NCI-H146 (cell line): ENCODE measurements at places on chromosomes 5 and 9.

DNA sequence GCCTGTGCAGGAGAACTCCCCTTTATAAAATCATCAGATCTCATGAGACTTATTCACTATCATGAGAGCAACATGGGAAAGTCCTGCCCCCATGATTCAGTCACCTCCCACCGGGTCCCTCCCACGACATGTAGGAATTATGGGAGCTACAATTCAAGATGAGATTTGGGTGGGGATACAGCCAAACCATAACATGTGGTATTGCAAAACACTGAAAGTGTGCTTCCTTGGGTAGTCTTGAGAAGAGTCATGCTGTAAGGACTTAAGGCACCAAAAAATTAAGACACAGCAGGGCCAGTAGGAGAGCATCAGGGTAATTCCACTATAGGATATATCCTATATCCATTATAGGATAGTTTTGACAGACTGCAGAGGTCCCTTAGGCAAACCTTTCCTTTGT lies 29.4 kb upstream of the GDNF start:
- no peak for DNase-seq

- no peak for DNase-seq
Observed at GRCh38 chr9:72839085-72839484, 113.8 kb downstream of the ALDH1A1 start.

GRCh38 chr5:83741571-83741970 lies 20.9 kb upstream of the HAPLN1 start:
- DNase-seq = no peak

- DNase-seq = no peak
Observed at GRCh38 chr9:135018306-135018915, 69.1 kb upstream of the OLFM1 start.

DNA sequence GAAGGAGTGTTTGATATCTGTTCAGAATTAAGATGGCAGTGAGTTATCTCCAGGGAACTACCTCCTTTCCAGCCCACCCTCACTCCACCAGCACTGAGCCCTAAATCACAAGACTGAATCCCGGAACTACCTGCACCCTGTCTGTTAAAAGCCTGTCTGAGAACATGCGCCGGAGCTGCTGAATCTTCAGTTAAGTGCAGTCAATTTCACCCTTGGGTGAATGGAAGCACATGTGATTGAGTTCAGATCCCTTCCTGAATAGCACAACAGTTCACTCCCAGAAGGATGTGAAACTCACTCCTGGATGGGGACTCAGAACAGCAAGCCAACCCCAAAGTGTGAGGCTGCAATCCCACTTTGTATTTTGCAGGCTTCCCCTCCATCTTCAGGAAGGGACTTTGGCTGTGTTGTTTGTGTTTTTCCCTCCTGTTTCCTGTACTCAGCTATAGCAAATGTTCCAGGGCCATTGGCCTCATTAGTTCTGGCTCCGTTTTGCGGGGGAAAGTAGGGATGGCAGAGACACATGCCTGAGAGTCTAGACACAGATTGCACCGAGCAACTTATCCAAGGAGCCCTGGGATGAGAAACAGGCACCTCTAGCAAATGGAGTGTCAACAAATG lies 43.4 kb downstream of the DPYSL3 start:
- DNase-seq = no peak

GRCh38 chr9:91486699-91487497 lies 63.3 kb upstream of the NFIL3 start:
- no peak for DNase-seq

DNA sequence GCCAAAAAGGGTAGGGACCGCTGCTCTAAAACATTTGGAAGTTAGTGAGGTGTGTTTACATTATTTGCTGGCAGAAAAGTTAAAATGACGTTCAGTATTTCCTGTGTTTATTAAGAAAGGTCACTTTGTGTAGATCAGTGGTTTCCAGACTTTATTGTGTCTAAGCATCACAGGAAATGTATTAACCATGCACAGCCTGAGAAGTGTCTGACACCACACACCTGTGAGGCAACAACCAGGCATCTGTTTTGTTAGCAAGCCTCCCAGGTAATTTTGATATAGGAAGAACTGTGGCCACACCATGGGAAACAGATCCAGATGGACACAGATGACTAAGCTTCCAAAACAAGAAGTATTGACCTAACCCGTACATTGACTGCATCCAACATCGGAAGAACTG lies 12.0 kb downstream of the TTC1 start:
- no peak for DNase-seq

DNA sequence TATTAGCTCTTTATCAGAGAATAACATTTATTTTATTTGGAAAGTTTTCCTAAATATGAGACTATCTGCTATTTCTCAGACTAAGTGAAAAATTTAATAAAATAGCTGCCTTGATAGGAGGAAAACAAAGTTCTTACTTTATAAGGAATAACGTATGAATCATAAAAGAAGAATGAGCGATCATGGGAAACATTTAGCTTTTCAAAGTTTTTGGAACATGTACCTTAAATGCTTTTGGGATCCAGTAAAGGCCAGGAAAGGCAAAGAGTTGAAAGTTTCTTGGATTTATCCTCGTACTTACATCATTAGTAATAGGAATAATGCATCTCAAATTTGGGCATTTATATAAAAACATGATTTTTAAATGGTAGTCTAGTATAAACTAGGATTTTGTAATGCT lies 19.4 kb downstream of the OGN start:
- no peak for DNase-seq

DNA sequence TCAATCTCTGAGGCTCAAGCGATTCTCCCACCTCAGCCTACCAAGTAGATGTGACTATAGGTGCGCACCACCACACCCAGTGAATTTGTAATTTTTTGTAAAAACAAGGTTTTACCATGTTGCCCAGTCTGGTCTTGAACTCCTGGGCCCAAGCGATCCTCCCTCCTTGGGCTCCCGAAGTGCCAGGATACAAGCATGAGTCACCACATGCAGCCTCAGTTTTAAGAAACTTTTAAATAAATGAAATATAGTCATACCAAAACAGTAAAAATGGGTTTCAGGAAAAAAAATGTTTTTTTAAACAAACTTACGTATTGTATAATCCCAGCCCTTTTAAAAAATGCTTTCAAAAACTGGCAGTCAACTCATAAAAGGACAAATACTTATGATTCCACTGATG lies 26.6 kb downstream of the FXN start:
- no peak for DNase-seq

DNA sequence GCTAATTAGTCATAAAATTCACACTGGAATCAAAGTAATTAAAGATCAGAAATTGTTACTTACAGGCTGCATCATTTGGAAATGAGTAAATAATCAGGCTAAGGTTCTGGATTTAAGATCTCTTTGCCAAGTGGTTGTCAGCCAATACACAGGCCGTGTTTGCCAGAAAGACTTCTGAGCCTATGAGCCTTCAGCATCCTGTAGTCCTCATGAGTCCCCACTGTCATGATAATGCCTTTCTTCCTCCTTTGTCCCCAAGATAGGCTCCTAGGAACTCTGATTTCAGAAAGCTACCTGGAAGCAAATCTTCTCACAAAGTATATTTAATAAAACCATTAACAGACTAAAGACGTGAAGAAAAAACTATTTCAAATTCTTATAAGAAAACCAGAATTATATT lies 810.5 kb downstream of the DNAH5 start:
- DNase-seq = no peak

- DNase-seq = no peak
Observed at GRCh38 chr5:160539431-160539830, 117.8 kb downstream of the PTTG1 start.

GRCh38 chr5:107601076-107601475 lies 69.7 kb downstream of the EFNA5 start:
- DNase-seq = no peak

DNA sequence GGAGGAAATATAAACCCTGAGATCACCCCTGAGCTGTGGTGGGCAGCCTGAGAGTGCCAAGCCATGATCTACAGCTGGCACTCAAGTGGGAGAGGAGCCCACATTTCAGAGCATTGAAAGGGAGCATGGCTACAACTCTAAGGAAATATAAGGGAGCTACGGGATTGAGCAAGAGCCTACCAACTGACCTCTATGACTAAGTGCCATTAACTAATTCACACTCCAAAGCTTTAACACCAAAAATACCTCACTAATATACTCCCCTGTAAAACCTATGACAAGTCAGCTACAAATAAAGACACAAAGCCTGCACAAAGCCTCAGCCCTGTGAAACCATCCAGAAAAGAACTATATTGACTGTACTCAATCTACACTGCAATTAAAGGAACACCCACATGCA lies 286.8 kb upstream of the RPS23 start:
- DNase-seq = no peak

DNA sequence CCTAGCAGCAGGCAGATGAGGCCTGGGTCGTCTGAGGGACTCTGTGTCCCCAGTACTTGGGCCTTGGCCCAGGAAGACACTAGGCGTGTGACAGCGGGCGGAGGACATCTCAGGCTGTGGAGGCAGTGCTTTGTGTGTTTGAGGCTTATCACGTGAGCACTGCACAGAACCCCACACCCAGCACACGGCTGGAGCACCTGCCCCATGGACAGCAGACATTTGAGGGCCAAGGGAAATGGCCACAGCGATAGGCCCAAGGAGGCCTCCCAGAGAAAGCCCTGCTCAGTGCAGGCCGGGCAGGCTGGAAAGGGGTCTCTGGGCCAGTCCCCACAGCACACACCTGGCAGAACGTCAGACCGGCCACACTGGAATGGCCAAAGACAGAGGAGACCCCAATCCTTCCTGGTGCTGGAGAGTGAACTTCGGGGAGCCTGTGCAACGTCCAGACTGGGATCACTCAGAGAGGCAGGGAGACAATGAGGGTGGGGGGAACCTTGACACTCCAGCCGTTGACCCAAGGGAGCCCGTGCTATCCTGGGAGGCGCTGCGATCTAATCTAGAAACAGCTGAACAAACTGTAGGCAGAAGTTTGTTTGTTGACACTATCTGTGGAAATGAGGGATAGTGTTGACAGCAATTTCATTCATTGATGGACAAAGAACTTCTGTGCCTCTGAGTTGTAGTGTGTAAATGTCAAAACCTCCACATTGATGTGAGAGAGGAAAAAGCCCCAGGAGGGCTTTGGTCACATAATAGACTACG lies 19.6 kb upstream of the FLT4 start:
- peak; percentile 49 for DNase-seq

DNA sequence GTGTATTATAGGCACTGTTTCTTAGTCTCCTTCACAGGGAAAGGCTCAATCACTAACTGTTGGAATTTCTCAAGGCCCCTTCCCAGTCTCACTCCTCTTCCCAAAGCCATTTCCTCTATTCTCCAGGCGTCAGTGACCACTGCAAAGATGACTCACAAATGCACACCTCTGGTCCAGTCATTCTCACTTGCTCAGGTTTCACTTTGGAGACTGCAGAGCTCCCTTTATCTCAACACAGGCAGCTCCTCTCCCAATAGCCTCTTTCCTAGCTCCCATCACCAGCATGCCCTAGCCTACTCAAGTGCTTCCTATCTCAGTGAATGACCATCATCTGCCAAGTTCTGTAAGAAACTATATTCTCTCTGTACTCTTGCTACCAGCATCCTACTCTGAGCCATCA lies 323.6 kb downstream of the NTRK2 start:
- no peak for DNase-seq

GRCh38 chr9:114011313-114011712 lies 66.8 kb downstream of the AMBP start:
- DNase-seq = no peak

- DNase-seq = no peak
Observed at GRCh38 chr9:88536951-88537760, 2.2 kb downstream of the NXNL2 start.
